ENCODE measurements at places on chromosomes 5 and 9.

- no peak for DNase-seq
Measured at GRCh38 chr5:68528821-68529273, 313.3 kb downstream of the PIK3R1 start.

- no peak for DNase-seq
Measured at GRCh38 chr9:30235564-30235963, 2148.9 kb upstream of the ACO1 start.

DNA sequence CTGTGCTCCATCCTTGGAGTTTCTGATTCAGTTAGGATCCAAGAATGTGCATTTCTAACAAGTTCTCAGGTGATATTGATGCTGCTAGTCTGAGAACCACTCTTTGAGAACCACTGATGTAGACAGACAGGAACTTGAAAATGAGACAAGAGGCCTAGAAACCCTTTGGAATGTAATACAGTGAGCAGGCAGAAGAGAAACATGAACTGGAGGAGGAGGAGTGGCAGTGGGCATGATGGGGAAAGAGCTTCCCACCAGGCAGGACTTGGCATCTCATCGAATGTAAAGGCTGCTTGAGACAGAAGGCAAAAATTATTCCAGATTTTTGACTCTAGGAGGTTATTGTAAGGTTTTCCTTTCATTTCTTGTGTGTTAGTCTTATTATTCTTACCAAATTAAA, 295.8 kb upstream of the SGCD start:
- no peak for DNase-seq

DNA sequence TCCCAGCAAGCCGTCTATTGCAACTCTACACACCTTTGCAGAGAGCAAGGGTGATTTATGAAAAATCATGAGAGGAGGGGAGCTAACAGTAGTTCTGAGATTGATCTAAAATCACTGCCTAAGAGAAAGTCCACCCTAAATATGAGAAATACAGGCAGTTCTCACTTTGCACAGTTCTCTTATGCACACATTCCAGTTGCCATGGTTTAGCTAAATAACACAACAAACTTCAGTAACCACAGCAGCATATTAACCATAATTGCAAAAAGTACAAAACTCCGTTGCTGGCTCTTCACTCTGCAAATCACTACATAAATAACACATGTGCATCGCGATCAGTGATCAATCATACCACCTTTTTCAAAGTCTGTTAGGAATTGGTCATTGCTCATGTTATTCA, 31.1 kb downstream of the PGGT1B start:
- DNase-seq: no peak

GRCh38 chr9:93574900-93575795, 1.2 kb upstream of the PHF2 start:
- DNase-seq: peak; percentile 28

- DNase-seq: no peak
Measured at GRCh38 chr5:150188146-150188842, 1.6 kb upstream of the SLC6A7 start.

DNA sequence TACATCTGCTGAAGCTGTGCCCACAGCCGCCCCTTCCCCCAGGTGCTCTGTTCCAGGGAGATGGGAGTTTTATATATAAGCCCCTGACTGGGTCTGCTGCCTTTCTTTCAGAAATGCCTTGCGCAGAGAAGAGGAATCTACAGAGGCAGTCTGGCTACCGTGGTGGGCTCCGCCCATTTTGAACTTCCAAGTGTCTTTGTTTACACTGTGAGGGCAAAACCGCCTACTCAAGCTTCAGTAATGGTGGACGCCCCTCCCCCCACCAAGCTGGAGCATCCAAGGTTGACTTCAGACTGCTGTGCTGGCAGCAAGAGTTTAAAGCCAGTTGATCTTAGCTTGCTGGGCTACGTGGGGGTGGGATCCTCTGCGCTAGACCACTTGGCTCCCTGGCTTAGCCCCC, 41.3 kb downstream of the RANBP17 start:
- DNase-seq: no peak

GRCh38 chr5:136087961-136088871, 44.4 kb upstream of the SMAD5 start:
- DNase-seq: no peak

DNA sequence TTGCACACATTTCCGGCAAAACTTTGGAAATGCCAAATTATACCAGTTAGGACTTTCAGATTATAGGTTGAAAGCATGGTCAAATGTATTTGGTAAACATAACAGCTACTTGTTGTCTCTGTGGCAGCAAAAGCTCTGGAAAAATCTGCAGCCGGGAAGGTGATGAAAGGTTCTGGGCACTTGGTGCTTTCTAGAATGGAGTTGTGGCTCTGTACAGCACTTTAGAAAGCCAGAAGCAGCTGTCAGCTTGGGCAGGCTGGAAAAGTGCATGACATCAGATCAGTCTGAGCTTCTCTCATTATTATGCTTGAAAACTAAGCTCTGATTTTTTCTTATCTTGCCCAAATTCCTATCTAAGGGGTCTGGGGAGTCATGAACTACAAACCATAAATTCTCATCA, 118.6 kb upstream of the MAST4 start:
- no peak for DNase-seq

GRCh38 chr5:66987949-66988838, 208.4 kb downstream of the CD180 start:
- DNase-seq: no peak

- DNase-seq: no peak
Measured at GRCh38 chr9:94741866-94742265, 15.4 kb downstream of the AOPEP start.

GRCh38 chr9:113808391-113809358, 67.4 kb upstream of the ZNF618 start:
- no peak for DNase-seq

All from kidney (tissue), 22 donors.